ENCODE measurements at places on chromosomes 7 and 10.

GRCh38 chr10:85600026-85600743, 766.4 kb downstream of the GRID1 start:
- no peak for DNase-seq

DNA sequence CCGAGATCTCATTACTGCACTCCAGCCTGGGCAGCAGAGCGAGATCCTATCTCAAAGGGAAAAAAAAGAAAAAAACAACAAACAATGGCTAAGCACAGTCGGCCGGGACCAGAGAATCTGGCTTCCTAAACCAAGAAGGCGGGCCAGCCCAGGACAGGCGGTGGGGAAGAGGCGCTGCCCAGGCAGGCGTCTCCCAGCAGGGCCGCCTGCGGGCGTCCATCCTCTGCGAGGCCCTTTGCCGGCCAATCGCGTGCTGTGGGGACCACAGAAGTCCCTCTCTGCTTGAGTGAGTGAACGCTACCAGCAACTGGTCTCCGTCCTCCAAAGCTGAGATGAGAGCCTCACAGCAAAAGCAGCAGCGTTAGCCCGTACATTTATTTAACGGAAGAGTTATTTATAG, 14.7 kb upstream of the BMS1 start:
- DNase-seq = no peak

DNA sequence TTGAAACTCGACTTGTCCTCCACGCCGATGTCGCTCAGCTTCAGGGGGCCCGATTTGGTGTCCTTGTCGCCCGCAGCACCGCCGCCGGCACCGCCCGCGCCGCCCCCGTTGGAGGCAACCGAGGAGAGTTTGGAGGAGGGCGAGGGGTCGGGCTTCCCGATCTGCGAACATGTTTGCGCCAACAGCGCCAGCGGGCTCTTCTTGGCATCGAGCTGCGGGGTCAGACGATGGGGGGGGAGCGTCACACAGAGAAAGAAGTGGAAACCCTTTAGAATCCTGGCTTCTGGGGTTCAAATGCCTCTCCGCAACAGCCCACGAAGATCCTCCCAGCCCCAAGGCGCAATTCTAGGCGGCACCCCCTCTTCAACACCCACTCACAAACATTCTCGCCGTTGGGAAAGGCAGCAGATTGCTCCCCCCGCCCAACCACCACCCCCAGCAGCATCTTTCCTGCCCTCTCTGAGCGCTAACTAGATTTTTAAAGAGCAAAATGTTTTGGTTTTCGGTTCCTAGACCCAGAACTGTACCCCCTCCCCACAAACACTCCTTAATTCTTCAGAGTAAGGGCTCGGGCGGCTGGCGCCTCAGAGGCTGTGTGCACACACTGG, 1.3 kb downstream of the ZNF503 start:
- DNase-seq = no peak

- DNase-seq = no peak
Observed at GRCh38 chr10:78634835-78635234, 433.9 kb upstream of the ZMIZ1 start.

DNA sequence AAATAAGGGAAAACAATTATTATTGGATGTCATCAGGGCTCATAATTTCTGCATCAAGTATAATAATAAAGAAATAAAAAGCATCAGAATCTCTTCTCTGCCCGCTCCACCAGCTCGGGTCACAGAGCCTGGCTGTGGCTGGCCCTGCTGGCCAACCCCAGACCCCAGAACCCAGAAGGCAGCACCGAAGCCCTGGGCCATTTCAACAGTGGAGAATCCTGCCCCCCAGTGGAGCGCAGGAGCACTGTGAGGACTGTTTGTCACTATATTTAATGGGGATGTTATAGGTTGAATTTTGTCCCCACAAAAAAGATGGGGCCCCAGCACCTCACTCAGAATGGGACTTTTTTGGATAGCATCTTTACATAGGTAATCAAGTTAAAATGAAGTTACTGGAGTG, 27.3 kb downstream of the DENND11 start:
- no peak for DNase-seq

GRCh38 chr10:62109587-62110293, 158.9 kb downstream of the RTKN2 start:
- no peak for DNase-seq

GRCh38 chr7:80054356-80054755, 80.3 kb upstream of the GNAI1 start:
- no peak for DNase-seq

DNA sequence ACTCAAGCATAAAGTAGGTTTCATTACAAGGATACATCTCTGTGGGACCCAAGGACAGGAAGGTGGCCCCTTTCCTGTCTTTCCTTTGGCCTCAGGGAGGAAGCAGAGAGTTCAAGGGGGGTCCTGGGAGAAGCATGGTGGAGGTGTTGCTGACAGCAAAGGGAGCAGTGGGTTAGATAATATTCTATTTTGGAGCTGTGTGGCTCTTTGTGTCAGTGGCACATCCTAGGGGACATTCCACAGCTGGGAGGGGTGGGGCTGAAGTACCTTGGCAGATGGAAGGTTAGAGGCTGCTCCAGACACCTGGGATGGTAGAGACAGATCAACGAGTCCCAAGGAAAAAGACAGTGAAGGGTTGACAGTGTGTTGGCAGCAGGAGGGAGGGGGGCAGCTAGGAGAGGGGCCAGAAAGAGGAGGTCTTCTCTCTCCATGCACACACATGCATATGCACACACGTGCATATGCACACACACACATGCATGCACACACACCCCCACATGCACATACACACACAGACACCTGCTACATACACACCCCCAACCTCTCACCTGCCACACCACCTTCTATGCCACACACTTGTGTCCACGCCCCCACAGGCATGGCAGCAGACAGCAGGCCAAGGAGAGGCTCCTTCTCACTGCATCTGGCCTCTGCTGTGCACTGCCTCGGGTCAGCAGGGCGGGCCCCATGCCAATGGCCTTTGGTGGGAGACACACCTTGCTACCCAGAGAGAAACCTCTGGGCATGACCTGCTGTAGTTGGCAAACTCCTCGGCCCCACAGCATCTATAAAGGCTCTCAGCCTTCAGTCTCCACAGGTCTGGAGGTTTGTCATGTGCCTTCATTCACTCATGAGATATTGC, 5.6 kb upstream of the POLD2 start:
- DNase-seq = no peak

GRCh38 chr7:14424675-14425074, 435.2 kb upstream of the ETV1 start:
- no peak for DNase-seq

GRCh38 chr7:88205179-88205578, 14.7 kb downstream of the SRI start:
- no peak for DNase-seq

DNA sequence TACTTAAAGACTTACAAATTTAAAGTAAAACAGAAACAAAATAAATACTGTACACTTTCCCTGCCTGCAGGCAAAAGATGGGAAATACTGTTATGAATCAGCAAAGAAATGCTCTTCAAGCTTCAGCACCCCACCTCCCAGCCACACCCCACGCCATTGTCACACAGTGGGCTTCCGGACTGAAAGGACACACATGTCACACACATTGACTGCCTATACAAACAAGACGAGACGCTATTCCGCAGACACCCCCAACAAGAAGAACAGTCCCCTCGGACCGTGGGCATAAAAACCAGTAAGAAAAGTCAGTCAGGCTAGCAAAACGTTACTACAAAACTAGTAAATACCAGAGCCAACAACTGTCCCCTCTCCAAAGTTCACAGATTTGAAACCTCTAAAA, 22.2 kb upstream of the PARP12 start:
- DNase-seq = no peak

GRCh38 chr7:29248713-29249382, 54.3 kb downstream of the CHN2 start:
- no peak for DNase-seq

DNA sequence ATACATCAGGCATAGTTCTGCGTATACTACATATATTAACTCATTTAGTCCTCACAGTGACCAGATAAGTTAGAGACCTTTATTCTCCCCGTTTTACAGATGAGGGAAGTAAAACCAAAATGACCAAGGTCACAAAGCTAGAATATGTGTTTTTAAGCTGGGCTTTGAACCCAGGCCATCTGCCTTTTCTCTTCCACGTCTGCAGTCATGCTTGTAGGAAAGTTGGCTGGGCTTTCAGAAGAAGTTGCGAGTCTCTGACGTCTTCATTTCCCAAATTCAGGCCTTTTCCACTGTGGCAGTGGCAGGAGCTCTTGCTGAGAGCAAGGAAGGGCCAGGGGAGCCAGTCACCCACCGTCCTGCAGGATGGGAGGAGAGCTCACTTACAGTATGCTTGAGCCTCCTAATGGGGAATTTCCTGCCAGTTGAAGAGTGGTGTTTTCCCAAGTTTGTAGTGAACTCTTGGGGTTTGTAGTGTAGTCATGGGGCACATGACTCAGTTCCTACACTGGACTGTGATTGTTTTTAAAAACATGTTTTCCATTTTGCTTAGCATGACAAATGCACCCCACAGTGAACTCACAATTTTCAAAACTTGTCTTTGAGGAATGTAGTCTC, 34.2 kb downstream of the CYP17A1 start:
- DNase-seq = no peak

GRCh38 chr7:34406848-34407530, 251.0 kb upstream of the NPSR1 start:
- no peak for DNase-seq
